Cortex of kidney (tissue), 1 donor: ENCODE measurements at places on chromosomes 7 and 10.

DNA sequence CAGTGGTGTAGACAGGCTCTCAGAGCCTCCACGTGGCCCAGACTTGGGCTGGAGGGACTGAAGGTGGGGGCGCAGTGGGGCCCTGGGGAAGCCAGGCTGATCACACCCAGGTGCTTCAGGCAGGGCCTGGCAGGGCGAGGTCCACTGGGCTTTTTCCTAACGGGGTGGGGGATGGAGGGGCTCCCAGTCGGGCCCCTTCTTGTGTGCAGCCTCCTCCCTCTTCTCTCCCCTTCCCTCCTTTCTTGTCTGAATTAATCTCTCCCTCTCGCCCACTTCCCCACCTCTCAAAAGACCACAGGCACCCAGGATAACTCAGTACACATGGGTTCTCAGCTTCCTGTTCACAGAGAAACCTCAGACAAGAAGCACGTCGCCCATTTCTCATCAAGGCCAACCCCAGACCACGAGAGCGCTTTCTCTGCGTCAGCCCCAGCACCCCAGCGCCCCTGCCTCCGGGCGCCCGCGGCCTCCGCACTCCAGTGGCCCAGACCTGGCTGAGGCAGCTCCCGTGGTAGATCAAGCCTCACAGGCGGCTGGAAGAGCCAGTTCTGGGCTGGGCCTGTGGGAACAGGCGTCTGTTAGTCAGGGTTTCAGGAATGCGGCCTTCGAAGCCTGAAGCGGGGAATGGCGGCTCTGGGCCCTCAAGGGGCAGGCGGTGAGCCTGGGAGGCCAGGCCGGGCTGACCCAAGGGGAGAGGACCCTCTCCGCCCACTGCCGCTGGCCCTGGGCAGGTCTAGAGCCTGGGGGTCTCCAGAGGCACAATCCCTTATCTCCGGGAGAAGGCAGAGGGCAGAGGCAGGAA lies 50.6 kb downstream of the PWWP2B start:
- DNase-seq, result no peak

DNA sequence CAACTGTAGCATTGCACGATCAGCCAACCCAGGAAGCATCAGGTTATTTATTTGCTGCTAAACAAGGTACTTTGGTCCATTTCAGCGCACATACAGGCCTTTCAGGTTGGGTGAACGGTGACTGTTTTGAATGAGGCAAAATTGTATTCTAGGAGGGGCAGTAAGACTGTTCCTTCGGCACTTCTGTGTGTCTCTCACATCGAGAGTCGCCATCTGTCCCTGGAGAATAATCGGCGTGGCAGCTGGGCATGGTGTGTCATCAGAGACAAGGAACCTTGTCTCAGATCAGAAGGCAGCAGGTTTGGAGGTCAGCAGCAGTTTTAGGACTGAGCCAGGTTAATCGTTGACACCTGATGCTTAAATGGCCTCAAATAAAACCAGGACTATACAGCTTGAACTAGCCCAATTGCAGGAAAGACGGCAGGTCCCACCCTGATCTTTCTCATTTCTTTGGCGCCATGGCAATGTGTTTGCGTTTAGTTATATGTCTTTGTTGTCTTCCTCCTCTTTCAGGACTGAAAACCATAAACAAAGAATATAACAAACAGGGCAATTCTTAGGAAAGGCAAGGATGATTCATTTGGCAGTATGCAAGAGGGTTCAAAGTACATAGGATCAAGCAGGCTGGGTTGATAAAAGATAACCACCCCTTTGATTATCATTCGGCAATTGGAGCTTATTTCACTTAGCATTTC lies 92.0 kb upstream of the PRR15 start:
- no peak for DNase-seq

DNA sequence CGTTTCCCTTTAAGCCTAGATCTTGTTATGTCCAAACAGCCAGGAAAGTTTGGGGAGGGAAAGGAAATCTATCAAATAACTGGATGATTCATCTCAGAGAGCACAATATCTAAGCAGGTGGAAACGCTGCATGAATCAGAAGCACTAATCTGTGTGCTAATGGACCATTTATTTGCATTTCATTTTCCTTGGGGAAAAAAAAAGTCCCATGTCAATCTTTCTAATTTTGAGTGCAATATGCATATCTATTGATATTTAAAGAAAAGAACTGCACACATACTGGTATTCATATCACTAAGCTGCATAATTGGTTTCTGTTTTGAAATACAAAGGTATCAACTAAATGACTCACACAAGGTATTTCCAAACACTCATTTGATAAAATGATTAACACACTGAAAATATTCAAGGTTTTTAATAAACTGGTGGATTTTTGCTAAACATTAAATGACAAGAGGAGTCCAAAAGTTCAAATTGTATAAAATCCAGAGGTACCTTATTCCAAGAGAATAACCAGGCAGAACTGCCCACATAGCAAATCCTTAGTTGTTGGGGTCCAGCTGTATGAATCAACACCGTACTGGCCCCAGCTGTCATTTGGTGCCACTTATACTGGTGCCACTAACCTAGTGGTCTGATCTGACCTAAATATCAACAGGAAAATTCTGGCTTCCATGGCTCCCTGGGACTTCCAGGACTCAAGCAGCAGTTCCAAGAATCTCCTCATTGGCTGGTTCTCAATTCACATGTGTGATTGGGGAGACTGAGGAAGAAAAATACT lies 122.2 kb upstream of the SP4 start:
- no peak for DNase-seq

- no peak for DNase-seq
Measured at GRCh38 chr10:84008878-84009277, 130.4 kb upstream of the GHITM start.

DNA sequence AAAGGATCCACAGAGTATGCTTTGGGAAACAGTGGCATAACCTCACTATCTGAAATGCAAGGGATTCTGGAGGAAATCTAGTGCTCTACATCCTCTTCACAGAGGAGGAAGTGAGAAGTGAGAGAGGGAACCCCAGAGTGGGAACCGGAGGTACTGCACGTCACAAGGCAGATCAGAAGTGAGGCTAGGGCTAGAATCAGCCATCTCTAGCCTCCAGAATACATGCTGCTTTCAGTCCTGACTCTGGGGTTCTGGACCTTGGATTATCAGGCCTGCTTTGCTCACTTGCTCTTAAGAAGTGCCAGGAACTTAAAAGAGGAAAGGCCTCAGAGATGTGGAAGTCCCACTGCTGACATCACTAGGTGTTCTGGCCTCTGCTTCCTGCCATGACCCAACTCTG lies 25.7 kb downstream of the ZNF503 start:
- DNase-seq, result no peak

DNA sequence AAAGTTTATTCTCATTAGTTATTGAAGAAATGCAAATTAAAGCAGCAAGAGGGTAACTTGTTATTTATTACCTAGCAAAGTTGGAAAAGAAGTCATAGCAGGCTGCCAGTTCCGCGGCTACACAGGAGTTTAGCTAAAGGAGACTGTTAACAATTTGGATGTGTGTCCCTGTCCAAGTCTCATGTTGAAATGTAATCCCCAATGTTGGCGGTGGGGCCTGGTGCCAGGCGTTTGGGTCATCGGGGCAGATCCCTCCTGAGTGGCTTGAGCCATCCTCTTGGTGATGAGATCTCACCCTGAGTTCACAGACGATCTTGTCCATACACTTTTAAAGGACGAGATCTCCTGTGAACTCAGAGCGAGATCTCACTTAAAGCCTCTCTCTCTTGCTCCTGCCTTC lies 608.3 kb downstream of the SH2D4B start:
- DNase-seq, result no peak
